ENCODE measurements at places on chromosomes 2 and 18.

DNA sequence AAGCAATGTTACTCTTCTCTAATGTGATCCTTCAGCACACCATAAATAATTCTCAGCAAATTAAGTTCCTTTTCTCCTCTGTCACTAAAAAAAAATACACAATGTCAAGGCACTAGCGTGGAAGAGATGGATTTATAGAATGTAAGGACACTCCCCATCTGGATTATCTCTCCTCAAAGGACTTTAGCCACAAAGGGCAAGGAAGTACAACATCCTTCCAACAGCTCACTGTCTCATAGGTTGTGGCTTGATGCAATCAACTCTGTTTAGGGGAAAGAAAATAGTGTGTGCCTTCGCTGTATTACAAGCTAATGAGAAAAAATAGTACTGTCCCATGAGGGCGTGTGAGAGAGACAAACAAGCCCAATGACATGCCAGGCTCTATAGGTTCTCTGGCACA, 129.1 kb upstream of the DNMT3A start:
- DNase-seq: no peak

DNA sequence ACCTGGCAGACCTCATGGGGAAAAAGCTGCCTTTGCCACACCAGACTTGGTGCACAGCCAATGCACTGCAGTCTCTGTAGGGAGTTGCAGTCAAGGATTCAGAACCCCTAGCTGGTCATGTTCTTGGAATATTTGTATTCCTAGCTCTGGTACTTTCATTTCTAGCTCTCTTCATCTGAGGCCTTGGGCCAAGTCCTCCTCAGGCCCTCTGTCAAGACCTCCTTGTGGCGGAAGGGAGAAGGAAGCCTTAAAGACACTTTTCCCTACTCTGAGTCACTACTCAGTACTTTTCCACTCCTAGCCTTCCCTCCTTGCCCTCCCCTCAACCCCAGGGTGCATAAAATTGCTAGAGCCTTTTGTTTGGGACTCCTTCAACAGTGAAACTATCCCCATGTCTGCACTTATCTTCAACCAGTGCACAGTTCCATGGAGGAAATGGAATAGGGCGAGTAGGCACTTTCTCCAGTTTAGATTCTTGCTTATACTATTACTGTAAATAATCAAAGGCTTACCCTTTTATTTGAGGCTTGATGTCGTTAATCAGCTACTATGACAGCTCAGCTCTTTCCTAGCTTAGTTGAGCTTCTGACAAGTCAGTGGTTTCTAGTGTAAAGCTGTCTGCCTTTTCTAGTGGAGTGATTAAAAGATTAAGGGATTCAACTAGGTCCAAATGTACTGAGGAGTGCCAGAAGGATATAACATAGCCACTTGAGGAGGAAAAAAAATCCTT, 15.8 kb downstream of the M1AP start:
- DNase-seq: no peak

DNA sequence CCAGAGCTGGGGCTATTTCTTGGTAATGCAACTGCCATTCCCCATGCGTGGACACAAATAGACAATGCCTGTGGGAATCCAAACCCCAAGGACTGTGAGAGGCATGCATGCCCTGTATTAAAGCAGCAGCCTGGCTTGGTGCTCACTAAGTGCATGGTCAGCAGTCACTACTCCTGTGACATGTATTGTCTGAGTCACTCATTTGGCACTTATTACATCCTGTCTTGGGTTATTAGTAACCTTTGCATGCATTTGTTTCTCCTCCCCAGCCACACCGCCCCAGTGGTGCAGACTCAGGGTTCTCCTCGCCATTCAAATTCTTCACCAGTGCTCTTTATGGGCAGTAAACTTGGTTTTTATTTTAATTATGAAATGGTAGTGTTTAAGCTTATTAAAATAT, 30.2 kb downstream of the PRKCE start:
- DNase-seq: peak; percentile 39

- peak; percentile 4 for DNase-seq
These were observed 98.6 kb upstream of the NFU1 start for GRCh38 chr2:69535817-69536241.

- DNase-seq: no peak
These were observed 25.9 kb downstream of the MALT1 start for GRCh38 chr18:58697146-58697545.

DNA sequence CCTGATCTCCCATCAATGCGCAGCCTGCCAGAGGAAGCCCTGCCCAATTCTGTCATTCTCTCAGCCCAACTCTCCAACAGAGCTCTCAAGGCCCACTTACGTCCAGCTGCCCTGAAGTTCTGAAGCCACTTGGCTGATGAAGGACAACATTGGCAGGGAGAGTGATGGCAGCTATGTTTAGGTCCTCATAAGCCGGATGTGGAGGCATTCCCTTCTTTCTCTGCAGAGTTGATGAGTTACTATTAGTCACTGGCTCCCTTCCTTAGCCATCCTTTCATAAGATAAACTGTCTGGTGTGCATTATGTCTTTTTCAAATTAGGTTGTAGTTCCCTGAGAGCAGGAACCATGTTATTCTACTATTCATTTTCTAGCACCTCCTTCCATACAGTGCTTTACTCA, 22.5 kb upstream of the TACR1 start:
- DNase-seq: no peak

- DNase-seq: no peak
These were observed 427.1 kb downstream of the RND3 start for GRCh38 chr2:150060341-150060740.

DNA sequence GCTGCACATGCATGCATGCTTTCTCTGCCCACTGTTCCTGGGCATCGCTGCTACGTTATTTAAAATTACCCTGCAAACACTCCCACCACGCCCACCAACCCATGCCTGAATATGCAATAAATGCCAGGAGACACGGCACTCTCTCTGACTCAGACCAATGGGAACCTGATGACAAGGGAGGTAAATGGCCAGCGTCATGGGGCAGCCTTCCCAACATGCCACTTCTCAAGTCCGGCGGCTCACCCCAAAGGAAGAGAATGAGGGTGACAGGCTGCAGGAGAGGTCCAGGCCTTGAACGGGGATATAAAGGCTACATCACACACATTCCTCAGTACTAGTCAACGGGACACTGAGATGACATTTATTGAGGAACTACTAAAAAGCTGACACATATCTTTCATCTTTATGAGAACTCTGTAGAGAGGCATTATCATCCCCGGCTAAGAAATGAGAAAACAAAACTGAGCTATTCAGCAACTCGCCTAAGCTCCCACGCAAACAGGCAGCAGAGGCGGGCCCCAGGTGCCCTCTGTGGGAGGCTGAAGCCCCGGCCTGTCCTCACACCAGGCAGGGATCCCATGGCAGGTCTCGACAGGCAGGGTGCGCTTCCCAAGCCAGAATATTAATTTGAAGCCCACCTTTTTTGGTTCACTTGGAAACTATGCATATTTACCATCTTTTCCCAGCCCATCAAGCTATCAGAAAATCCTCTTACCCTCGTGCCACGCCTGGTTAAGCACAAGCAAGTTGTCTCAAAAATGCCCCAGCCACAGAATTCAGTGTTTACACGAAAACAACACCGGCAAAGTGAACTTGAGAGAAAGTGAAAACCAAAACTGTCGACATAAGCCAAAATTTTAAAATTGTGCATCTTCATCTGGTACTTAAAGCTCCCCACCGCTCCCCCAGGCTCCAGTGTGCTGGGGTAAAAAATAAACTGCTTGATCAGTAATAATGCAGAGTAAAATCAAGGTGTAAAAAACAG, 166.3 kb downstream of the HDAC4 start:
- no peak for DNase-seq

DNA sequence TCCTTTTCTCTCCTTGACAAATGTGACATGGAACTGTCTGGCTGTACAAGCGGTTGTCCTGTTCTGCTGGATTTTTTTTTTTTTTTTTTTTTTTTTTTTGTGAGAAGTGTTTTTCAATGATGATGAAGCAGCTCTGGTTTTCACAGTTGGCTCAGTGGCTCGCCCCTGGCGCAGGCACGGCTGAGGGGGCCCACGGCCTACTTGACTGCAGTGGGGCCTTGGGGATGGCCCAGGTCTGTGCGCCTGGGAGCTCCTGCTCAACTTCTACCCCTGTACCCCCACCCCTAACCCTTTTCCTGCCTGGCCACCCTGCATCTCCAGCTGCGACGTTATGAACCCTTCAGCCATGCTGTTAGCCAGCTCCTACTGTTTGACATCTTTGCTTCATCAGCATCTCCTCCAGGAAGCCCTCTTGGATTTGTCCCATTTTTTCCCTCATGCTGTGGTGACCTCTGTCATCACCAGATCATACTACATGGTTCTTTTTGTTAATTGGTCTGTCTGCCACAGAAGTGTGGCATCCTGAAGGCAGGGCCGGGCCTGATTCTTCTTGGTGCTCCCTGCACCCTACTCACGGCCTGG, 167.9 kb downstream of the INHBB start:
- DNase-seq: no peak

- DNase-seq: no peak
These were observed 99.5 kb downstream of the CABYR start for GRCh38 chr18:24238387-24238786.

DNA sequence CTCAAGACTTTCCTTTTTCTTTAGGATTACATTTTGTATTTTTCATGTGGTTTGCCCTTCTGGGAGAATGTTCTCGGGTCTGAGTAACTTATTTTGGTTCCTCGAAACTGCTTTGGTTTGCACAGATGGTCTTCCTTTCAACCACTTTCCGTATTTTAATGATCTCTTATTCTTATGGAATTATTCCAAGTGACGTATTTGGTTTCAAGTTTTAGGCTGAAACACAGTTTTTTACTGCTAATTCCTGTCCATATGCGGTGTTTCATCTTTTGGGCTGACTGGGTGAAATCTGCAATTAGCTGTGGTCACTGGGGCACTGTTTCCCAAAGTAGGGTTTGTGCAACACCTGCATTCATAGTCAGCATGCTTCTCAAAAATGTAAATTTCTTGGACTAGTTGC, 122.7 kb downstream of the CAPN13 start:
- DNase-seq: no peak

DNA sequence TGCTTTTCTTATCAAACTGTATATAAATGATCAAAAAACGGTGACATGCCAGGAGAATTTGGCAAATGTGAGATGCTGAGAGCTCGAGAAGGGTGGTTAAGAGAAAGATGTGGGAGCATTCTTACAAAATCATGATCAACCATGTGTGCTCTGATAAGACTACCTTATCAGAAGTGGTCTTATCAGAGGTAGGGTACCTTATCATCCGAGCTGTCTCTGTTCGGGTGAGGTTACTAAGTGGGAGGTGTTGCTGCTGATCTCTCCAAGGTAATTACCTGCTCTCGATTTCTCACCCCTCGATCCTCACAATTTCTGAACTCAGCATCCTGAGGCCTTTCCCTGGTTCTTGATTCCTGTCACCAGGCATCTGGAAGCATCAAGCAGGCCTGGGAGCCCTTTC, 813.0 kb upstream of the ID2 start:
- no peak for DNase-seq

DNA sequence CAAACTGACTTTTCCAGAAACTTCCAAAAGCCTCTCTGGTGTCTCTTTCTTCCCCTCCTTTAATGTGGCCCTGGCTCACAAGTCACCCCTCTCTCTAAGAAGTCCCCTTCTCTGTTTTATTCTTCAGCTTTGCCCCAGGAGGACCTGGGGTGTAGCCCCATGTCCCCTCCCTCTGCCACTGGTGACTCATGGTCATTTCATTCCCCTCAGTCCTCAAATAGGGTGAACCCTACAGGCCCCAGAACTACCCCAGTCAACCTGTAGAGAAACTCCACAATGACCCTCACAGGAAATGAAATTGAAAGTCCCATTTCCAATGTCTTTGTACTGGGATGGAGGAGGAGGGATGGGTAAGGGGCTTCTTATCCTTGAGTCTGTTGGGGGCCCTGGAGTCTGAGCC, 6.2 kb upstream of the SPEG start:
- DNase-seq: no peak

- DNase-seq: peak; percentile 45
These were observed 44.0 kb downstream of the COLEC12 start for GRCh38 chr18:456361-457139.

DNA sequence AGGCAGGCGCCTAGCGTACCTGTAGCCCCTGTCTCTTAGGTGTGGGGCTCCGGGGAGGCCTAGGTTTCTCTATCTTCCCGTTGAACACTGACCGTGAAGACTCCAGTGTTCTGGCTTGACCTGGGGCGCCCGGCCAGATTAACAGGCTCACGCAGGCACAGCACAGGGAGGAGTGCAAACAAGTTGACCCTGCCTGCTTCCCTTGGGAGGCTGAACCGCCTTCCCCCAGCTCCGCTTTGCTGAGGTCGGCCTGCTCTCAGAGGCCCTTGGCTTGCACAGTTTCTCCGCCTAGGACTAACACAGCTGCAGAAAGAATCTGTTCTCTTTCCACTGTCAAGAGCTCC, 567 bp downstream of the PCYOX1 start:
- peak; percentile 62 for DNase-seq

DNA sequence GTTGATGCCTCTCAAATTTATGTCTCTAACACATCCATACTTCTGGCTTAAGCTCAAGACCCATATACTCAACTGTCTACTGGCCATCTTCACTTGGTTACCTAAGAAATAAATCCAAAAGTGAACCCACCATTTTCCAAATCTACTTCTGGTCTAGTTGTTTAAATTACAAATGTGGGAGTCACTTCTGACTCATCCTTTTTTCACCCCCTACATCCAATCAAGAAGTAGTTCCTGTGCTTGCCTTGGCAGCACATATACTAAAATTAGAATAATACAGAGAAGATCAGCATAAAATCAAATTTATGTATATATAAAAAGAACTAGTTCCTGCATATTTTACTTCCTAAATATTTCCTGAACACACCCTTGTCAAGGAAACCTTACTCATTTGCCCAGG, 53.6 kb downstream of the STRN start:
- DNase-seq: no peak

GRCh38 chr2:227413371-227413770, 25.6 kb upstream of the SCYGR1 start:
- no peak for DNase-seq

GRCh38 chr2:24261441-24261840, 86.6 kb downstream of the FAM228A start:
- DNase-seq: no peak

GRCh38 chr2:104841744-104842143, 12.2 kb upstream of the POU3F3 start:
- DNase-seq: no peak

GRCh38 chr2:101868525-101868924, 123.2 kb upstream of the IL1R2 start:
- DNase-seq: no peak

GRCh38 chr2:21175895-21176646, 52.3 kb downstream of the TDRD15 start:
- DNase-seq: no peak

DNA sequence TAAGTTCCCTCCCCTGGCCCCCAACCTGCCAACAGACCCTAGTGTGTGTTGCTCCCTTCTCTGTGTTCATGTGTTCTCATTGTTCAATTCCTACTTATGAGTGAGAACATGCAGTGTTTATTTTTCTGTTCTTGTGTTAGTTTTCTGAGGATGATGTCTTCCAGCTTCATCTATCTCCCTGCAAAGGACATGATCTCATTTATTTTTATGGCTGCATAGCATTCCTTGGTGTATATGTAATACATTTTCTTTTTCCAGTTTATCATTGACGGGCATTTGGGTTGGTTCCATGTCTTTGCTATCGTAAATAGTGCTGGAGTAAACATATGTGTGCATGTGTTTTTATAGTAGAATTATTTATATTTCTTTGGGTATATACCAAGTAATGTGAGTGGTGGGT, 602.2 kb downstream of the DSC3 start:
- no peak for DNase-seq
